Heart right ventricle (tissue), 16 donors: ENCODE measurements at places on chromosomes 6 and 20. TPM values are rescaled to one million over a fixed set of nuclear protein-coding genes. Genes with fewer than 3 reads are reported as not detected.

The COL11A2 gene
- 8.7 TPM for polyA plus RNA-seq

The OR2J1 gene
- not detected for polyA plus RNA-seq

The RGS17 gene
- polyA plus RNA-seq = 0.07 TPM

The PRDM1 gene
- polyA plus RNA-seq = 0.73 TPM

The TTLL9 gene
- 0.07 TPM for polyA plus RNA-seq

The ATAT1 gene
- polyA plus RNA-seq = 4.5 TPM

The GNRH2 gene
- not detected for polyA plus RNA-seq

The ABRACL gene
- polyA plus RNA-seq = 20.8 TPM

The C6orf58 gene
- not detected for polyA plus RNA-seq

The SEMG1 gene
- polyA plus RNA-seq = not detected

The WDR46 gene
- 40.6 TPM for polyA plus RNA-seq

The SLC44A4 gene
- not detected for polyA plus RNA-seq
